ENCODE measurements at places on chromosomes 11 and 22.

DNA sequence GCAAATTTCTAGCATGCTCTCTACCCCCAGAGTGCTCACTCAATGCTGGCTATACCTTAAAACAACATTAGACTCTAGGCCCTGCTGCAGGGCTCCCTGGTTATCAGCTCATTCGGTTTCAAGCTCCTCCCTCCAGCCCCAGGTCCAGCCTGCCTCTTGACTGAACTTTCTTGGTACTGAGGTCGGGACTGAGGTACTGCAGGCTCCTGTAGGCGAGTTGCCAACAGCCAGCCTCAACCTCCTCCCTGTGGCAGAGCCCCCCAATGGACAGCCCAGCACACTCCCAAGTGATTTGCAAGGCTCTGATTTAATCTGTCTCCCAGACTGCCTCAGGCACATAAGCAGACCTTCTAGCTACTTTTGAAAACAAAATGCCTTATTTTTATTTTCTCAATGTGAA, 73.6 kb upstream of the EIF3M start:
- no peak for DNase-seq

- peak; percentile 63 for DNase-seq
Measured at GRCh38 chr11:17014833-17015626, 816 bp upstream of the PLEKHA7 start.

- DNase-seq, result no peak
Measured at GRCh38 chr11:10674440-10674855, 19.1 kb downstream of the IRAG1 start.

GRCh38 chr11:40241524-40242051, 1217.9 kb downstream of the LRRC4C start:
- DNase-seq, result no peak

- DNase-seq, result no peak
Measured at GRCh38 chr11:131642756-131643531, 272.5 kb downstream of the NTM start.

- DNase-seq, result no peak
Measured at GRCh38 chr22:26064048-26064447, 105.2 kb upstream of the SEZ6L start.

DNA sequence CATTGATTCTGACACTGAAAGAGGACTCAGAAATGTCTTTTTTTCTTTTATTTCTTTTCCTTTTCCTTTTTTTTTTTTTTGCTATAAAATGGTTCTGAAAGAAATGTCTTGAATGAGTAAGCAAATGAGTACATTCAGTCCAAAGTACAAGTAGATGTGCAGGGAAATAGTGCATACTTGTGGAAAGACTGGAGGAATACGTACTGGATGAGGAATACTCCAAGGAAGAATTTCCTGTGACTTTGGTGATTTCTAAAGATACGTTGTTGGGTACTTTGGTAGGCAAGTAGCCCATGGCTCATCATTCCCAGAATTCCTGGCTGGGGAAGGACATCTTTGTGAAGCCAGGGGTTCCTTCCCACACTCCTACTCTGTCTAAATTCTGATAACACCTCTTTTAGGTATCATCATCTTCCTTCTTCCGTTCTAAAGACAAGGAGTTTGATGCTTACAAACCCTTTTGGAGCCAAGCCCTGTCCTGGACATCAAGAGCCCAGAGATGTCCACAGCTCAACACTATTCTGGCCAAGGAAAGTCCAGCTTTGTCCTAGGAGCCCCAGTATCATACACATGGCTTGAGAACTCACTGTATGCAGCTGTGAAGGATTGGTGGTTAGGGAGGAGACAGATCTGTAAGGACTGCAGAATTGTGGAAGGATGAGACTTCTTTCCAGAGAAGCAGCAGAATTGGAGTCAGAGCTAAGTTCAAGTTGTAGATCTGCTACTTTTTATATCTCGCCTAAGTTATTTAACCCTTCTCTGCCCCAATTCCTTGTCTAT, 4.8 kb upstream of the NUP98 start:
- no peak for DNase-seq

- DNase-seq, result no peak
Measured at GRCh38 chr11:134657631-134658030, 245.6 kb upstream of the B3GAT1 start.

GRCh38 chr11:77497368-77497767, 23.5 kb upstream of the PAK1 start:
- DNase-seq, result no peak

GRCh38 chr11:134536219-134536618, 124.2 kb upstream of the B3GAT1 start:
- DNase-seq, result no peak

- no peak for DNase-seq
Measured at GRCh38 chr11:27234043-27234668, 128.9 kb downstream of the CCDC34 start.

GRCh38 chr11:104907521-104908185, 9.4 kb upstream of the CASP12 start:
- DNase-seq, result no peak

DNA sequence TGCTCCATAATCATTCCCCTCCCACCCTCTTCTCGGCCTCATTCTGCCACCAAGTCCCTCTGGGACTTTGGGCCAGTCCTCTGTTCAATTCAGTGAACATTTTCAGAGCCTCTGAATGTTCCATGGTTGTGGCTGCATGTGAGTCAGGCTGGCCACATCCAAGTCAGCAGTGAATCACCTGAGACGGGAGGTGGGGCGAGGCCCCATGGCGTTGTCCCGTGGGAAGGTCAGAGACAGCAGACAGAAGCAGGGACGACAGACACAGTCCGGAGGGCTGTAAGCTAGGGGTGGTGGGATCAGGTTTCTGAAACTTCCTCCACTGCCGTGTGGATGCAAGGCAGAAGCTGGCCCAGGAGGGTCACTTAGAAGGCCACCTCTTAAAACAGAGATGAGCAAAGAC, 324.8 kb downstream of the MN1 start:
- DNase-seq, result no peak

GRCh38 chr11:36929401-36929800, 331.4 kb upstream of the RAG2 start:
- no peak for DNase-seq

GRCh38 chr11:17477084-17477333, 364 bp upstream of the ABCC8 start:
- no peak for DNase-seq

DNA sequence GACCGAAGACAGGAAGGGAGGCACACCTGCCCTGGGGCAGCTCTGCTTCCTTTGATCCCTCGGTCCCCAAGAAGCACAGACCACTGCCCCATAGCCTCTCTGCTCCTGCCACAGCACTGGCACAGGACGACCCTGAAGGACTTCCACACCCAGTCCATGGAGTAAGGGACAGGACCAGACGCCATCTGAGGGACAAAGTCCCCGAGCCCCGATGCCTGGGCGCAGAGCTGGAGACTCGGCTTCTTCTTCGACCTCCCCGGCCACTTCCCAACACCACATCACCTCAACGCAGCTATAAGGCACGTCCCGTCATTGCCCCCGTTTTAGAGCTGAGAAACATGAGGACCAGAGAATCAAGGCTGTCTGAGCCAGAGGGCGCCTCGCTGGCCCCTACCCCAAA, 310.5 kb downstream of the BRD1 start:
- DNase-seq, result no peak

DNA sequence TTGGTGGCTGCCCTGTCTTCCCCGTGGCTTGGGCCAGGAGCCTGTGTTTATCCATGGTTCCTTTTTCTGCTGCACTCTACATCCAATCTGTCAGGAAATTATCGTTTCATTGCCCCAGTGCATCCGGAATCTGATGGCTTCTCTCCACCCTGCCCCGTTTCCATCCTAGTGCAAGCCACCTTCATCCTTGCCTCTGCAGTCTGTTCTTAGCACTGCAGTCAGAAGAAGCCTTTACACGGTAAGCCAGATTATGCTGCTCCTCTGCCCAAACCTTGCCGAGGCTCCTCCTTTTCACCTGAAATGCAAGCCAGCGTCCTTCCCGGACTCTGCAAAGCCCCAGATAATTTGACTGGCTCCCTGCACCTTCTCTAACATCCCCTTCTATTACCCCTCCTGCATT, 45.1 kb downstream of the PARVG start:
- DNase-seq, result no peak

DNA sequence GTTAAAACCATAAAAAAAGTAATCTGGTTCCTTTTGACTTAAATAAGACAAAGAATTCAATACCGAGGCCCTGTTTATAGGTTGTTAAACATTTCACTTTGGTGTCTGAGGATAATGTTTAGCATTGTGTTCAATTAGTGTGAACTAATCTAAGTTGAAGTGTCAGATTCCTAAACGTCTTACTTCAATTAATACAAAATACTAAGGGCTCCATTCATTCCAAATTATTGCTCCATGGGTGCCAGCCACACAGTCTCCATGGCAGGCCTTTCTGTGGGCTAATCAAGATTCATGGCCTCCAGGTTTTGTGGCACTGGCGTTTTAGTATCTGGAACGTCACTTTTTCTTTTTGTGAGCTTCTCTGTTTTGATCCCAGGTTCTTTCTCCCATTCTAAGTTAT, 89.4 kb downstream of the TMEM135 start:
- DNase-seq, result no peak

DNA sequence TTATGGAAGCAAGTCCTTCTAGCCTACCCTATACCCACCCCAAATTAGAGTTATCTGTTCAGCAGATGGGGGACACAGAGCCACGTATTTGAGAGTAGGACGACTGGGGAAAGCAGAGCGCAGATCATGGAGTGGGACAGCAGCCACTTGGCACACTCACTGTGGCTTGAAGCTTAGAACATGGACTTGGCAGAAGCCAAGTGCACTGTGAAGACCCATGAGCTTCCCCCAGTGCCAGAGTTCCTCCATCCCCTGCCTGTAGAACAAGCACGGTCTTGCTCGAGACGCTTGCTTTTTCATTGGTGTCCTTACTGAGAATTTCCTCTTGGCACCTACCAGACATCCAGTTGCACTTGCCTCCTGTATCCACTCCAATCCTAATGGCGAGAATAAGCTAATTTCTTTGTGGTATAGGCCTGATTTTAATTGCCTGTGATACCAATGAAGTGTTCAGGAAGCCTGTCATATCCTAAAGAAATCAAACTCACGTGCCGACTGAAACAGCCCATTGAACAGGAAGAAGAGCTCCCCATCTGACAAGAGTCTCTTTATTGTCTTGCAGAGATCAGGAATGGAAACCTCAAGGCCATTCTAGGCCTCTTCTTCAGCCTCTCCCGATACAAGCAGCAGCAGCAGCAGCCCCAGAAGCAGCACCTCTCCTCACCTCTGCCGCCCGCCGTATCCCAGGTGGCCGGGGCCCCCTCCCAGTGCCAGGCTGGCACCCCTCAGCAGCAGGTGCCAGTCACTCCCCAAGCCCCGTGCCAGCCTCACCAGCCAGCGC, 166.9 kb downstream of the NAV2 start:
- DNase-seq, result no peak

- DNase-seq, result no peak
Measured at GRCh38 chr22:48581796-48582469, 1245.7 kb downstream of the BRD1 start.

- no peak for DNase-seq
Measured at GRCh38 chr11:126318574-126319373, 14.9 kb downstream of the DCPS start.

DNA sequence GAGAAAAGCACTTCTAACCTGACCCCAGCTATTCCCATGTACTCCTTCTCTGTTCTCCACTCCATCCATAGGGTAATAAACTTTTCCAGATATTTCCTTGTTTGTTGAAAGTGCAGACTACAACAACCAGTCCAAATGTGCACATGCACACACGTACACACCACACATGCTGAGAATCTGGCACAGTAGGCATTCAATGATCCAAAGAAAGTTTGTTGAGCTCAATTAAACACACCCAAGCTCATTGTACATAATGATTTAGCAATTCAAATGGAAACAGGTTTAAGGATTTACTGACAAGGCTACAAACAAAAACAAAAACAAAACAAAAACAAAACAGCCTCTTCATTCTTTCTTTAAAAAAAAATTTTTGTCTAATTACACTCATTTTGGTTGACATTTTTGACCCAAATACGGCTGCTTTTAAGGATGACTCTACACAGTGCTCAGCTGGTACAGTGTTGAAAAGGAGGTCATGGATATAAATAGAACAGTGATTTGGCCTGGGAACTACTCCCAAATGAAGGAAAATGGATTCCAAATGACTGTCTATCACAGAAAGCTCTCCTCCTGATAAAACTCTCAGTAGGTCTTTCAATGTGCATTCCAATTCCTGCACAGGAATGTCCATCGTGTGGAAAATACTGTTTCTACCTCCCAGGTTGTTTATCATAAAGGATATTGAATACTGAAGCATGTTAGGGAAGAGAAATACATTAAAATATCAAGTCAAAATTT, 232.2 kb downstream of the GUCY1A2 start:
- DNase-seq, result no peak

DNA sequence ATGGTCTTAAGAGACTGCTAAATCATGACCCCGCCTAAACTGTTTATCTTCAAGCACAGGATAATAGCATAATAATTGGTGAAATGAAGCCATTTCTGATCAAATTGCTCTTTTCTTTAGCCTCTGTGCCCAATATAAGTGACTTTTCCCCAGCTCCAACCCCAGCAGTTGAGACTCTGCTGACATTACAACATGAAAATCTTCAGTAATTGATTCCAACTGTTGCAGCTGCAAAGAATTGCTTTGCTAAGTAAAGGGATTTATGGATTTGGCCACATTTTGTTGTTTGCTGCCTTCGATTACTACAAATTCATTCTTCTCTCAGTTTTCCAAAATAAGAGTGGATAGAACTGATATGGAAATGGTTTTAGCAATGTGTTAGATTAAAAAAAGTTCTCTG, 576.7 kb upstream of the LRRC4C start:
- no peak for DNase-seq

DNA sequence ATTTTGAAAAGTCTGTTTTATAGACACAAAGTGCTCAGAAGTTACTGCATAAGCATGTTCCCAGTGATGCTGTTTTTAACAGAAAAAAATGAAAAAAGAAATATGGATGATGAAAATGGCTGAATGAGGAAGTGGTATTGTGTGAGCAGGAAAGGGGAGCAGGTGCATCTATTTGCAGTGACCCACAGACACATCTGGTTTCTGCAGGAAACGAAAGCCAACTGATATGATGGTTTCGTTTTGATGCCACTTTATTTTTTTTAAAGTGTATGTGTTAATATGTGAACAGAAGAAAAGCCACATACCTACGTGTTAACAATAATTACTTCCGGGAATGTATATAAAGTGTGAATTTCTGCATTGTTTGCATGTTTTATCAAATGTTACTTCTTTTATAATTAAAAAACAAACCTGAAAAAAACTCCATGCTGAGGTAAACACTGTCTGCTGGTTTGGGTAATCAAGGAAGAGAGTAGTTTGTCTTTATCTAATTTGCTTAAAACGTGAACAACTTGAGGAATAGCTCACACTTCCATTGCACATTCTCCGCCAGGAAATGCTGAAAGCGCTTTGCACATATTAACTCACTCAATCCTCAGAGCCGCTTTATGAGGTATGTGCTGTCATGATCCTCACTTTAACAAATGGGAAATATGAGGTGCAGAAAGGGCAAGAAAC, 1335.9 kb downstream of the TBC1D22A start:
- no peak for DNase-seq

- DNase-seq, result no peak
Measured at GRCh38 chr22:43639228-43639948, 172.7 kb downstream of the EFCAB6 start.

- no peak for DNase-seq
Measured at GRCh38 chr11:95485115-95485900, 254.3 kb upstream of the SESN3 start.

- no peak for DNase-seq
Measured at GRCh38 chr11:8066911-8067455, 14.0 kb upstream of the TUB start.

- DNase-seq, result no peak
Measured at GRCh38 chr11:57116654-57117053, 65.1 kb upstream of the LRRC55 start.

- DNase-seq, result no peak
Measured at GRCh38 chr11:61358566-61358965, 3.1 kb downstream of the CYB561A3 start.

- no peak for DNase-seq
Measured at GRCh38 chr11:62489204-62489603, 57.4 kb downstream of the AHNAK start.

Data from ecto neural progenitor cell (in vitro differentiated cells).